ENCODE measurements at places on chromosomes 4 and X.

GRCh38 chr4:38670939-38671591, 7.1 kb downstream of the KLF3 start:
- no peak for DNase-seq

- no peak for DNase-seq
Observed at GRCh38 chr4:82213485-82214417, 160.0 kb downstream of the HNRNPD start.

GRCh38 chr4:110975338-110975737, 352.5 kb upstream of the PITX2 start:
- no peak for DNase-seq

- no peak for DNase-seq
Observed at GRCh38 chrX:53321230-53321942, 40.0 kb upstream of the IQSEC2 start.

DNA sequence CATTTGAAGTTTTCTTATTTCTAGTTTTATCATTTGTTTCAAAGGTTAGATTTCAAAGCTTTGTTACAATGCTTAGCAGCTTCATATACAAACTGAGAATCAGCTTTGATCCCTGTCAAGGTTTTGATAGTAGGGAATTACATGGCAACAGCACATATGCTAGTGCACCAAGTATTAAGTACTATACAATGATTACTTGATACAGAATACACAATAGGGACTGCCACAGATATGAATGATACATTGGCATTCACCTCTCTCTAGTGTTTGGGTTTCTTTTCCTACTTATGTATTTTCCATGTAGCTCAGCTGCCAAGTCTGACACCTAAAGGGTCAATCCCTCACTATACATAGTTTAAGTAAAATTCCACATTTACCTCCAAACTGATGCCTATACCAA, 344.0 kb downstream of the FAT4 start:
- DNase-seq: no peak

GRCh38 chr4:87360338-87360935, 30.6 kb downstream of the HSD17B11 start:
- DNase-seq: no peak

GRCh38 chrX:2714551-2714950, 23.5 kb downstream of the CD99 start:
- DNase-seq: no peak

- no peak for DNase-seq
Observed at GRCh38 chr4:41935652-41936021, 408 bp downstream of the TMEM33 start.

DNA sequence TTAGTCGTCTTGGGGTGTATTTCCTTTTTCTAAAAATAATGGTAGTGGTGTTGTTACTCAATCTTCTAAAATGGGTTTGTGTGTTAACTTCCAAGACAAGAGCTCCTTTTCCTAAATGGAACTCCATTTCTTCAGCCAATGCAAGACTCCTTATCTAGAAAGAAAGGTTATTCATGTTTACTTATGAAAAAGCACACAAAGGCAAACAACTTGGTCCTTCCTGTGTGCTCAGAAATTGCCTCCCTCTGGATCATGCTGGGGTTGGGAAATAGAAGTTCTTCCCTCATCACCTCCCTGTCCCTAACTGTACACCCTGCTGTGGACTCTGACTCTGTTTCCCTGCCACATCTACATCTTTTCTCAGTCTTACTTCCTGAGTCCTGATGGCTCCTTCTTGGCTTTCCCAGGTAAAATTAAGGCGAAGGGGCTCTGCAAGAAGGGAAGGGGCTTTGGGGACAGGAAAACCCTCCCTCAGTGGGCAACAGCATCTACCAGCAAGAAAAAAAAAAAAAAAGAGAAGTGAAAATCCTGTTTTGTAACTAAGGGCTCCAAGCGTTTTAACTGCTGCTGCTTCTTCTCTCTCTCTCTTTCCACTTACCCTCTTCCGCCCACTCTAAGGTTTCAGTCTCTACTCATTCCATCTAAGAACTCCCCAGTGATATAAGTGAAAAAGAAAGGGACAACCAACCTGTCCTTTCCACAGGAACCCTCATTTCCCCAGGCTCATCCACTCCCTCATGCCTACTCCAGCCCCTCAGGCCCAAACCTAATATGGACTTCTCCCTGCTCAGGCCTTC, 19.8 kb upstream of the TASL start:
- no peak for DNase-seq

- no peak for DNase-seq
Observed at GRCh38 chr4:188282471-188283232, 143.4 kb downstream of the TRIML1 start.

GRCh38 chr4:83504996-83505395, 20.1 kb upstream of the ABRAXAS1 start:
- DNase-seq: no peak

DNA sequence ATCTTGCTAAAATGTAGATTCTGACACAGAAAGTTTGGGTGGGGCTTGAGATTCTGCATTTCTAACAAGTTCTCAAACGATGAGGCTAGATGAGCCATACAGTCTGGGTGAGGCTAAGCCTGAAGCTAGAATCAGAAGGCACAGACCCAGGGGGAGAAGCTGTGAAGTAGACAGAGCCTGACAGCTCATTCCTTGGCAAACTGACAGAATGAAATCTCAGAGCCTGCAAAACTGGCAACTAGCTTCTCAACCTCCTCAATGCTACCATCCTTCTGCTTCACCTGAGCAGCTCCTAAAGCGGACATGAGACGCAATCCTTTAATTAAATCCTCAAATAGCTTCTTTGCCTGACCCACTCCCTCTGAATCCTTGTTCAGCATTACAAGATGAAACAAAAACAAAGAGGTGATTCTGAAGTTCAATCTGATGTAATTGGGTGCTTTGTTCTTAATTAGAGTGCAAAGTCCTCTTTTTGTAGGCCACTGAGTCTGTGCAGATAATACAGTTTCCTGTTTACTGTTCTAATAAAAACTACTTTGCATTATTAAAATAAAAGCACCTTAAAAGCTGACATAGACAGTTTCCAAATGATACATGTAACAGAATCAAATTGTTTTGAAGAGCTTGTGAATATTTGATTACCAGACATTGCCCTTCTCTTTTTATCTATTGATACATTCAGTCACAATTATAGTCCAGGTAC, 71.0 kb upstream of the BMP2K start:
- DNase-seq: no peak

GRCh38 chrX:69148946-69149345, 16.3 kb downstream of the PJA1 start:
- DNase-seq: no peak

DNA sequence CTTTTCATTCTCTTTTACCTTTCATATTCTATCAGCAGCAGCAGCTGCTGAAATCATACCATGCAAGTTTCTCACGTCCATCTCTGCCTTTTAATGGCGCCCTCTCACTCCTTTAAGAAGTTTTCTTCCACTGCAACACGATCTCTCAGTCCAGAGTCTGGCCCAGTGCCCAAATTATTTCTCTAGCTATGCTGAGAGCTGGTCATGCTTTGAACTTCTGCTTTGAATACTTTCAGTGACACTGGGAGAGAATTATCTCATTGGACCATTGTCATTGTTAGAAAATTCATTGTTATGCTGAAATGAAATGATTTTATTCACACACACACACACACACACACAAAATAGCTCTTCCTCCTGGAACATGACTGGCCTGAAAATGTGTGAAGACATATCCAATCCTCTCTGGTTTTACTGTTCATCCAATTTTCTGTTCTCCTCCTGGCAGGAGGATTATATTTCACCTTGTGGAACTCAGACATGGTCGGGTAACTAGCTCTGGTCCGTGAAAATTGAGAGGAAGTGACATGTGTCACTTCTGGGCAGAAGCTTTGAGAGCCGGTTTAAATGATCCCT, 1.3 kb upstream of the PDHA1 start:
- DNase-seq: no peak

DNA sequence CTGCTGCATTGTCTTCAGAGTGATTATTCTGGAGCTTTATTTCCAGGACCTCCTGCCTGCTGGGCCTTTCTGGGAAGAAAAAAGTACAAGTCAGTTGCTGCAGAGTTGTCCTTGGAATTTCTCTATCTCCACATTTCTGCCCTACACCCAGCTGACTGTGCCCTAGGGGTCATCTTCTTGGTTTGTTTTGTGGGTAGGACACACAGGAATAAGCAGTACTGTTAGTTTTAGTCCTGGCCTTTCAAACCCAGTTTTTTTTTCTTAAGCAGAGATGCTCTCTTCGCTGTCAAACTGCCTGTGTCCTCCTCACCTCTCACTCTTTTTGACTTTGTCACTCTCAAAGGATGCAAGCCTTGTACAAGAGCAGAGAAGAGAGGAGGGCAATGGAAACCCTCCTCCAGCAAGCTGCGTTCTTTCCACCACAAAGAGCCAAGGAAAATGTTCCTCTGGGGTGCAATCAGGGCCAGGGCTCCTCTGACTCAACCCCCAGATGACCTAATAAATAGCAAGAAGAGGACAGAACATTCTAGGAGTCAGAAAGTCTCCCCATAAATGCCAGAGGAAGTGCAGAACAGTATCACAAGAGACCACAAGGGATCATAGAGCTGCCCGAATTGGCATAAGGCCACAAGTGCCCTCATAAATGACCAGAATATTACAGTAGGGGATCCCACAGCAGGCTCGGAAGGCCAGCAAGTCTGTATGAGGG, 186.2 kb downstream of the RCHY1 start:
- no peak for DNase-seq

- no peak for DNase-seq
Observed at GRCh38 chr4:142858446-142858845, 12.3 kb upstream of the INPP4B start.

GRCh38 chrX:110168585-110168984, 149.3 kb downstream of the AMMECR1 start:
- no peak for DNase-seq

DNA sequence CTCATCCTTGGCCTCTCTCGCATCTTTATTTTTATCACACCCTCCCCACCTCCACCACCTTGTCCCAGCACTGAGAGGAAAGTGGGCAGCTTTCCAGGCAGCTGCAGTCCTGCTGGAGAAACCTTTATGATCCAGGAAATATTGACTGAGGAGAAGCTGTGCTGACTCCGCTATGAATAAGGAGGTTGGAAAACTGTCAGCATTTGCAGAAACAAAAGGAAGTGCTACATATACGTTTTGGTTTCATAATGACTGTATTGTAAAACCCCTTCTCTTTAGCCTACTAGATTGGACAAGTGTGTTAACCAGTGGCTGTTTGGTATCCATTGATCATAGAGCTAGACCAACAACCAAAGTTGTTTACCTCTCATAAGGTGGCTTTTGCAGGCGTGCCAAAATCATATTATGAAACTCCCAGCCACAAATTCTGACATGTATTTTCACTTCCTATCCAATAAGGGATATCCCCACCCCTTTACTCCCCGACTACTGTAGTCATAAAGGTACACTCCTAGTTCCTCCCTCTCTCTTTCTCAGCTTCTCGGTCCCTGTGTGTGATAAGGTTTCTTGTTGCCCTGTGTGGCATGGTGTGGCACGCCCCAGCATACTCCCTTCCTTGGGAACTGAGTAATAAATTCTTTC, 88.4 kb downstream of the GPR143 start:
- DNase-seq: peak; percentile 90

DNA sequence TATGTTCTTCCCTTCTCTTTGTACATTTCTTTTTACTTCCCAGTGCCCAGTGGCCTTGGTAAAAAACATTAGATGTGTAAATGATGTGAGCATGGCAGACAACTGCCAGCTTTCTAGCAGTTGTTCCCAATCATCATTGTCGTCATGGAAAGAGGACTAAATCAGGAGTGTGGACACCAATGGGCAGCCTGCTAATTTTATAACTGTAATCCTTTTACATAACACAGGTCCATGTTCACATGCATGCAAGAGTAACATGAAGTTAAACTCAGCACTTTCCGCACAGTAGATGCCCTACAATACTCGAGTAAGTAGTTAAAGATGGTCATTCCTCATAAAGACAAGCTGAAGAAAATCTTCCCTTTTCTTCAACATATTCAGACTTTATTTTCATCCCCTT, 23.4 kb upstream of the G3BP2 start:
- no peak for DNase-seq

DNA sequence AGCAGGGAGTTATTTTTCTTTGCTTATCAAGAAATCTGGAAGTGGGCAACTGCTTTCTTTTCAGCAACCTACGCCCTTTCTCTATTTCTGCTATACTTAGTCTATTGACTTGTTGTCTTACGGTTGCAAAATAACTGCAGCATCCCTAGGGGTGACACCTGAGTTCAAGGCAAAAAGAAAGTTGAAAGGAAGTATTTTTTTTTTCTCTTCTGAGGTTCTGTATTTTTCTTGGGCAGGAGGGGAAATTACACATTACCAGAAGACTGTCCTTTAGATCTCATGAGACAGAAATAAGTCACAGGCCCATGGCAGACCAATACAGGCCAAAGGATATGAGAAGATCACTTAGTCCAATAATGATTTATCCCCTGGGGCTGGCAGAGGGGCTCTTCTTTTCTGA, 204.7 kb upstream of the CASK start:
- no peak for DNase-seq

DNA sequence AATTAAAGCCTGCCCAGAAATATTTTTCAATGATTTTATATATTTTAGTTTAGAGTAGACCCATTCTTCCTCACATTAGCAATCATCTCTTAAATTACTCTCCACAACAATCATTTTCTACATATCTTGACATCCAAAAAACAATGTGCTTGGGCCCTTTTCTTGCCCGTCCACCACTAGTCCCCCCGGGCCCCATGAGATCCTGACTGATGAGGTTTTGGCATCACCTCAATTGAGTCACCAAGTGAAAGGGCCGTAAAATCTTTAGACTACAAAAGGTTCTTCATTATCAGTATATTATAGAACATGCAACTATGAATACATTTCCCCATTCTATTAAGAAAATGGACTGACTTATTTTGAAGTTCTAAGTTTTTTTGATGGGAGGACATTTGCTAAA, 4.0 kb upstream of the CDKL2 start:
- no peak for DNase-seq

GRCh38 chr4:177322881-177323280, 13.2 kb downstream of the NEIL3 start:
- DNase-seq: no peak

DNA sequence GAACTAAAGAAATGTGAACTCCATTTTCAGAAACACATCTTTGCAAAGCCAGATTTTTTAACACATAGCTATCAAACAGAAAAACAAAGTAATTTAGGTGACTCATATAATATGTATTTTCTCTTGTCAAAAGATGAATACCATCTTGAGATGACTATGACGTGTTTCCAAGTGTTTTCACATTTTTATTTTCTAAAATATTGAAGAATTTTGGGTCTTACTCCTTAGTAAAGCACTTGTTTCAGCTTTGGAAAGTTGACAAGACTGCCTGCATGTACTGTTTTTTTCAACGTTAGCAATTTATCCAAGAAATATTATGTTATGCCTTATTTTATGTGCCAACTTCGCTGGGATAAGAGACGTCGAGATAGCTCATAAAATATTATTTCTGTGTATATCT, 733.9 kb upstream of the EPHA5 start:
- no peak for DNase-seq

GRCh38 chrX:28178206-28178605, 197.0 kb upstream of the DCAF8L1 start:
- no peak for DNase-seq

DNA sequence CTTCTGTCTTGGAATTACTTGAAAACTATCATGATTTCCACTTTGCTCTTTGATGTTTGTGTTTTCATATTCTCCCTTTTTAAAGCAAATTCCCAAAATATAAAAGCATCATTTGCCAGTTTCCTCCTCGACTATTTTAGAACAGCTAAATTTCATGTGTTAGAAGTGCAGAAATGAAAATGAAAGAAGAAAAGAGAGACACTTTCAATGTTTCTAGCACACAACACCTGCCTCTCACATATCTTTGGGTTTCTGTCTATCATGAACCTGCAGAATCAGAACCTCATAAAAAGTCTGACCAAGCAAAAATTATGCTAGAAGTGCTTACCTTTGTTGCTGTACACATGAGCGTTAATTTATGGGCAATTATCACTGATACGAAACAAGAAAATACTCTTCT, 1.9 kb upstream of the NEUROG2 start:
- no peak for DNase-seq

Data from T-helper 2 cell (primary cell).